ENCODE measurements at places on chromosomes 6 and 20.

DNA sequence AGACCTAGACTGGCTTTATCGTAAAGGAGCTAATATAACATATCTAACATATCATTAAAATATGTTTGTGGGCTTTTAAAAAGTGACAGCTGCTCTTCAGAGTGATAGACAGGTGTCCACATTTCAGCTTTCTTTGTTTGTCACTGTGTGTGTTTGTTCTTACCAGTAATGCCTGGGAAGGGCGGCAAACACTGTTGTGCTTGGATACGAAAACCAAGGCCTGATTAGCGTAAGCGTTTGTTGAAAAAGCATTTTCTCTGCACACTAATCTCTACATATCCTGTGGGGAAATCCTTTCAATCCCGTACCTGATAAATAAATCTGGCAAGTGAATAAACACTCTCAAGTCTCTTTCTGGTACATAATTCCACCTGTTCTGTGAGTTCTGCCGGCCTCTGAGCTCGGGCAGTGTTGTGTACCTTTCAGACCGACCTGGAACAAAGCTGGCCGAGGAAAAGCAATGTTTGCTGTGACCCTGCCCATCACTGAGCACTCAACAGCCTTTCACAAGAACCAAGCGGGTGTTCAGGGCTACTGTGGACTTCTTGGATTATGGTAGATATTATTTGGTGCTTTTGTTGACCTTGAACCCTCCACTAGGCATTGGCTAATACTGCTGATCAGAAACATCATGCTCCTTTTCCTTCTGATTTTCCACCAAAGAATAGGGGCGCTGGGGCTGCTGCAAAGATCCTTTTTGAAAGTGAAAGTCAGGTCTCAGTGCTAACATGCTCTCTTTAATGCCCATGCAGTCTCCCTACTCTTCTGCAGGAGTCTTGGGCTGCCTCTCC lies 100.4 kb downstream of the CD83 start:
- no peak for DNase-seq

GRCh38 chr20:50062006-50062838 lies 50.7 kb downstream of the UBE2V1 start:
- DNase-seq = no peak

GRCh38 chr20:51487565-51488268 lies 54.8 kb downstream of the NFATC2 start:
- no peak for DNase-seq

DNA sequence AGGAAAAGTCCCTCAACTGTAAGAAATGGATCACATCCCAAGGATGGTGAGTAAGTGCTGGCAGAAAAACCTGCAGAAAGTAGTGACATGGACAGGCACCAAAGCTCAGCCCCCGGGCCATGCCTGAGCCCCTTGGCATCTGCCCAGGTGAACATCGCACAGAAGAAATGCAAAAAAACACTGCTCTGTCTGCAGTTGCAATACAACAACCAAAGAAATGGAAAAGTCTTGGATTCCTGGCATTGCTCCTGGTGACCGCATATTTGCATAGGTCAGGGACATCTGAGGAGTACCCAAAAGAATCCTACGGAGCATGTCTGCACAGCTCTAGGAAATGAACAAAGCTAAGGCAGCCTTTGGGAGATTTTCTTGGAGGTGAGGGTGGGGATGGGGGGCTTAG lies 63.1 kb upstream of the PTPRT start:
- DNase-seq = no peak

DNA sequence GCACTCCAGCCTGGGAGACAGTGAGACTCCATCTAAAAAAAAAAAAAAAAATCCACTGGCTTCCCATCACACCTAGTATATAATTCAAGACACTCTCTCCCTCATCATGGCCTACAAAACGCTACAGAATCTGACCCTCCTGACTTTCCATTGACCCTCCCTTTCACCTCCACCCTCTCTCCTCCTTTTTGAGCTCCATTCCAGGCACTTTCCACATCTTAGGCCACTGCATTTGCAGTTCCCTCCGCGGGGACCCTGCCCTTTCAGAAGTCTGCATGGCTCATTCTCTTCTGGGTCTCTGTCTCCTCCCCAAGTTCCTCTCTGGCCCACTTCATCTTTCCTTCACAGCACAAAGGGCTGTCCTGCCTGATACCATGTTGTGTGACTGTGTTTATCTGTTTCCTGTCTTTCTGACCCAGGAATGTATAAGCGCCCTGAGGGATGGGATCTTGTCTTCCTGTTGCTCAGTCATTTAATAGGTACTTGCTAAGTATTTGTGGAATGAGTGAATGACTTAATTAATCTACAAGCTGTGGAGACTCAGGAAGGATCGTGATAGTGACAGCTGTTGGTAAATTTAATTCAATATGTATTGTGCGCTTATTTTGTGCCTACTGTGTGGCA lies 35.2 kb downstream of the NCR2 start:
- DNase-seq = no peak

- no peak for DNase-seq
These were observed 275.9 kb upstream of the PRND start for GRCh38 chr20:4445784-4446183.

- DNase-seq = no peak
These were observed 87.6 kb downstream of the YTHDF1 start for GRCh38 chr20:63128367-63128766.

DNA sequence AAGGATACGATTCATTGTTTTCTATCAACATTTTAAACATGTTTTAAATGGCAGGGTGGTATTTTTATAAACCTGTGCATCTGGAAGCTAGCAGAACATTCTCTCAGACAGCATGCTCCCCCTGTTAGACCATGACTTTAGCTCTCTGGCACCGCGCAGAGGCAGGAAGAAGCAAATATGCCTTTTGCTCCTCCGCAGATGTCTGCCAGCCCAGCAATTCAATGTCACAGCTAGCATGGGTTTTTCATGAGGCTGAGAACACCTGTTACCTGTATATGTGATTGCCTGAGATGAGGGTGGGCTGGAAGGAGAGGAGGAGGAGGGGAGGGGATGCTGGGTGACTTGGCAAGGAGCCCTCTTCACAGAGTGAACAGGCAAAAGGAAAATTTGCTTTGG lies 6.7 kb downstream of the MTCH1 start:
- DNase-seq = no peak

- DNase-seq = no peak
These were observed 918 bp downstream of the EIF6 start for GRCh38 chr20:35283441-35284266.

- DNase-seq = no peak
These were observed 14.8 kb downstream of the ADGRF1 start for GRCh38 chr6:47027315-47027714.

DNA sequence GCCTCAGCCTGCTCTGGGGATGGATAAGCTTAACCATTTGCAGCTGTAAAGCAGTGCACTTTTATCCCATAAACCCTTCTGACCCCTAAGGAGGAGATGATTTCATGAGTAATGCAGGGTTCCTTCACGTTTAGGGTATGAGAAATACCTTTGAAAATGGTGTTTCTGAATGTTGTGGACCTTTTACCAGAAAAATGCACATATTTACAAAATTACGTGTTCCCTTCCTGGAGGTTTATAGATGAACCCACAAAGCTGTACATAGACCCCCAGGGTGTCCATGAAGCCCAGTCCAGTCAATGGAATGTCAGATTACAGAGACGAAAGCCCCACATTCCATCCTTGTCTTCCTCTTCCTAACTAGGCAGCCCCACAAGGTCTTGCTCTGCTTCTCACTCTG lies 78.6 kb upstream of the INSM1 start:
- DNase-seq = no peak

DNA sequence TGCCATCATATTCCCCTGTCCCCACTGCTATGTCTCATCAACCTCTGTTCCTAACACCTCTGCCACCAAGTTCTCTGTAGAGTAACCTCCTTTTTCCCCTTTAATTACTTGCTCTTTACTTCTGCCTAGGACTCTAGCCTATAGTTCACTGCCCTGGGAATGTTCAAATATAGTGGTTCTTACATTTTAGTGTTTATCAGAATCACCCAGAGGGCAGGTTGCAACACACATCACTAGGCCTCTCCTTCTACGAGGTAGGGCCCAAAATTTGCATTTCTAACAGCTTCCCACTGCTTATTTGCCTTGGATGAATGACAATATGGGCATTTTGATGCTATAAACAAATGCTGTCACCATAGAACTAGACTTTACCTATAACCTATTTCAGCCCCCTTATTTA lies 23.1 kb upstream of the C6orf141 start:
- no peak for DNase-seq

DNA sequence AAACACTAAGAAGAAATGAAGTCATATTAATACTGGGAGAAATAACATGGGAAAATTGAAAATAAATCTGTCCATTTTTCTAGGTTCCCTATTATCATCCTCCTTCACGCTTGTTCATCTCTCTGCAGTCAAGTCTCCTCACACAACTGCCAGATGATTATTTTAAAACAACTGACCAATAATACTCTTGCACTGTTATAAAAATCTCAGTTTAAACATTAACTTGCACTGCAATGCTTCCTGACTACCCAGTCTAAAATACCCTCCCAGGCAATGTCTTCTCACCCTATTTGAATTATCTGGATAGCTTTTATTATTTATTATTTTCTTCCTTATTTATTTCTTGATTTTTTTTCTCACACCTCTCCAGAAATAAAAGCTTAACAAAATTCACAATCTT lies 5.7 kb downstream of the EYS start:
- DNase-seq = no peak
